ENCODE measurements at places on chromosomes 2 and 18.

- DNase-seq = no peak
These were observed 8.6 kb downstream of the SH3YL1 start for GRCh38 chr2:255195-255594.

- no peak for DNase-seq
These were observed 35.7 kb downstream of the TNFRSF11A start for GRCh38 chr18:62360805-62361204.

GRCh38 chr18:54860941-54861340 lies 32.7 kb downstream of the RAB27B start:
- DNase-seq = no peak

DNA sequence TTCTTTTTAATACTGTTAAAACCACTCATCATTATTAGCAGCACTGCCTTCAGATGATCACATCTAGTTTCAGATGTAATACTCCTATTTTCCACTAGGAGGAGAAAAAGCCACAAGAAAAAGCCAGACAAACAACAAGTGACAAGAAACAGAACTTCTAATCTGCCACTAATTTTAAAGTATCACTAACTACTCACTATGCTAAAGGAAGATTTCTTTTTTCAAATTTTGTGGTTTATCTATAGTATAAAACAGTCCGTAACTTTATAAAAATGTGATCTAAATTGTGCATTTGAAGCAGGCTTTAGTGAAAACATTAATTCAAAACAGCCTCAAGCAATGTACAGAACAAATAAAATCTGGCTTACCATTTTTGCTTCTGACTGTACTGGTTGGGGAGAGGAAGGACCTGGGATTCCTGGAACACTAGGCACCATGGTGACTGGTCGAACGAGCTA lies 56.8 kb downstream of the ATF2 start:
- peak; percentile 47 for DNase-seq

GRCh38 chr2:38467768-38468455 lies 90.8 kb upstream of the ATL2 start:
- DNase-seq = no peak

DNA sequence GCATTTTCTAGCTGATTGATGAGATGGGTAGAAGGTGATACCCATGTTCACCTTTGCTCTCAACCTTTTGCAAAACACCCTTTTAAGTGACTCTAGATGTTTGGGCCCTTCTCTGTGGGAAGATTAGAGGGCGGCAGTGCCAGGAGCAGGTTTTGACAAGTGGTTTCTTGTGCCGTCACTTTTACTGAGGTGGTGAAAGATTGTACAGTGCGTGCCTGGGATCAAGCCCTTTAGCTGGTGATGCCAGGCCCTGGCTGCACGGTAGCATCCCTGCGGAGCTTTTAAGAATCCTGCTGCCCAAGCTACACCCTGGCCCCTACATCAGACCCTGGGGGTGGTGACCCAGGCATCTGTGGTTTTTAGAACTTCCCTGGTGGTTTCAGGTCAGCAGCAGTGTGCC lies 29.1 kb downstream of the MTCL1 start:
- DNase-seq = no peak

DNA sequence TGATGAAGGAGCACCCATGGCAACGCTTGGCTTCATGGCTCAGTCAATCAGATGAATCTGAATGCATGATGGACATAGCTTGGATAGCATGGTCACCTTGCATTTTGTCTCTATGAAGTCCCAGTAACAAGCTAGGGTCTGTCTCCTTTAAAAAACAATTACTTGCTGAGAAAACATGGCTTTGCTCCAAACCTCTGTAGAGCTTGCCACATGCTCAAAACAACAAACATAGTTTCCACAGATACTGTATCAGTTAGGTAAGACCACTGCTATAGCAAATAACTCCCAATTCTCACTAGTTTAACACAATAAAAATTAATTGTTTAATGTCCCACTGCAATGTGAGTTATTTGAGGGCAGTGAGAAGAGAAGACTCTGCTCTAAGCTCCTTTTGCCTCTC lies 401.0 kb downstream of the IRS1 start:
- no peak for DNase-seq

- DNase-seq = peak; percentile 39
These were observed 1.7 kb downstream of the FZD7 start for GRCh38 chr2:202035089-202035940.

DNA sequence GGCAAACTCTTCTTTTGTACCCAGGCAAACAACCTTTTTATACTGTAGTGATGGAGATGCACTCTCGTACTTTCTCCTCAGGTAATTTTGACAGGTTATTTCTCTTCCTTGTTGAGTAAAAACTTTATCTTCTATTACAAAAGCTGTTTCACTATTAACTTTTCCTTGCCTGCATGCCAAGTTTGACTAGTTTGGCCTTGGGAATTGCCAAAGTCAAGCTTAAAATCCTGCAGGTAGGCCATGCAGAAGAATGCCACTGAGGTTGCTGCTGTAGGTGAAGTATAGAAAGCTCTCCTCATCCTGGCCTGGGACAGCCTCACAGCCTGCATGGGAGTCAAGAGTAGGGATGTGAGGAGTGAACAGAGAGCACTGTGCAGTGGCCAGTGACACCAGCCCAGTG lies 1293.5 kb upstream of the CHAC2 start:
- no peak for DNase-seq

- DNase-seq = no peak
These were observed 36.1 kb downstream of the SDC1 start for GRCh38 chr2:20188851-20189250.

DNA sequence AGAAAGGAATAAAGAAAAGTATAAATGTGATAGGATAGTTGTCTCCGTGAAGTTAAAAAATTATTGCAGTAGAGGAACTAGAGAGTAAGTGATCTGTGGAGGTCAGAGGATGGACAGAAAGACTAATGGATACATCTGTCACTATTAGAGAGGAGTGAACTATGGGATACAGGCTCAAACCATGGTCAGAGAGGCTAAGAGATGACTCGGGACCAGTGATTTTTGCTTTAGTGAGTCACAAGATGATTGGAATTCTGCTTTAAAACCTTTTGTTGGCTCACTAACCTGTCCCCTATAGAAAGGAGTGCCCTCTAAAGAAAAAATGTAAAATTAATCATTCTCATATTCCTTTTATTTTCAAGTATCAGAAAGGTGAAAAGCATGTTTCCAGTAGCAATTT lies 30.3 kb downstream of the ALMS1 start:
- peak; percentile 4 for DNase-seq

DNA sequence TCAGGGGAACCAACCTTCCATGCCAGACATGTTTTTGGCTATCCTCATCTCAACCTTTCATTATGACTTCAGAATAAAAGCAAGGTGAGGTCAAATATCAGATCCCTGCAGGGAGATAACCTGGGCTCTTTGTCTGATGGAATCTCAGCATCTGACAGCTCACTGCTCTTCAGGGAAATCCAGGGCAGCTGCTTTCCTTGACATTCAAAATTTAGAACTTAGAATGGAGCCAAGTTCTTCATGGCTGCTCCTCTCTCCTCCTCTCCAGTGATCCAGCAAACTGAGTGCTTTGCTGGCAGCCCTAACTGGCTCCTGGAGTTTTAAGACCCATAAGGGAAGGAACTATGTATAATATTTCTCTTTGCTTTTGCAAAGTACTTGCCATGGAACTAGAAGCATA lies 716.3 kb downstream of the TSN start:
- no peak for DNase-seq

DNA sequence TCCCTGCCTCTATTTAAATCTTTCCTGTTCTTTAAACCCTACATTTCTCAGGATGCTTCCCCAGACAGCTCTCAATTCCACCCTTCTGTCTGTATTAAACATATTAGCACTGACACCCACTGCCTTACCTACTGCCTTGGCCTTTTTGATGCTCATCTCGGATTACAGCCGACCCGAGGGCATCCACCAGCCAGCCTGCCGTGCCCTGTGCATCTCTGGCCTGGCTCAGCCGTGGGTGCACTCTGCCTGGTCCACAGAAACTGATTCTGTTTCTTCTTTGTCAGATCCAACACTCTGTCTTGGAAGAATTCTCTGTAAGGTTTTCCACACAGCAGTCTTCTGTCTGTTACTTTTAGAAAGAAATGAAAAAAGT lies 27.2 kb downstream of the TANC1 start:
- DNase-seq = no peak
